T-helper 17 cell (primary cell): ENCODE measurements at places on chromosomes 7 and 10.
A peak's percentile ranks its signal among the peaks of the same experiment; 100 is the strongest.

DNA sequence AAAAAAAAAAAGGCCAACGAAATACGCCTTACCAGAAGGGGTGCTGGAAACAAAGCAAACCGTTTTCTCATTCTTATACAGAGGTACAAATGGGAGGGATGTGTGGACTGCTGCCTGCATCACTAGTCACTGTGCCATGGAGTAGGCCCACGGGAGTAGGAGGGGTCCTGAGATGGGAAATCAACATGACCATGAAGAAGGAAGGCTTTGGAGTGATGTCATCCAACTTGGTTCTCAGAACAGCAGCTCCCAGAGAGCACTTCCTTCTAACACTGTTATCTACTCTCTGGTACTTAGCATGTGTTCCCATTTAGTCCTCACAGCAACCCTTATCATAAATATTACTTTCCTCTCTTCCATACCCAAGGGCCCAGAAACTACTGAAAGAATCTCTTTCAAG, 60.0 kb upstream of the LRGUK start:
- H3K4me3 ChIP-seq = no peak overlapping the region
- H3K4me1 ChIP-seq = no peaks in the 10 kb centered on the region
- peaks cover 2% of the 10 kb centered on the region for H3K36me3 ChIP-seq
- no peak overlapping the region for H3K27ac ChIP-seq
- no peaks in the 10 kb centered on the region for H3K27me3 ChIP-seq

- H3K4me3 ChIP-seq = peak overlapping the region; percentile 33
- H3K36me3 ChIP-seq = peaks cover 5% of the 10 kb centered on the region
- no peak for DNase-seq
- H3K4me1 ChIP-seq = peaks cover 5% of the 10 kb centered on the region
- H3K27me3 ChIP-seq = peaks cover 96% of the 10 kb centered on the region
- H3K27ac ChIP-seq = no peak overlapping the region
These were observed 14.8 kb downstream of the TLX1 start for GRCh38 chr10:101145750-101146391.

DNA sequence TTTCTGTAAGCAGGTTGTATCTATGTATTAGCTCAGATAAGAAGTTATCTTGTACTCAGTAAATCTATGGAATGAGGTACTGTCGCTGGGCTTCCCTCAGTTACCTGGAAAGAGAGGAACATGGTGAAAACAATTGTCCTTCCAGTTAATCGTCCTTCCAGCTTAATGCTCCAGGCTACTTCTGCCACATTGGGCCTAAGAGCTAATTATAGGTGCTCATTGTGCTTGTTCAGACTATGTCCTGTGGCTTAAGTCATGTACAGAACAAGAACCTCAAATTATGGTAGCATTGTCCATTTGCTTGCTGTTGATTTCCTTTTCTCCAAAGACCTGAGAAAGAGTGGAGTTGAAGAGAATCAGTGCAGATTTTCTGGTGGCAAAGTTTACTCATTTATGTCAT, 86.1 kb upstream of the MBL2 start:
- H3K27me3 ChIP-seq = no peaks in the 10 kb centered on the region
- no peak overlapping the region for H3K4me3 ChIP-seq

DNA sequence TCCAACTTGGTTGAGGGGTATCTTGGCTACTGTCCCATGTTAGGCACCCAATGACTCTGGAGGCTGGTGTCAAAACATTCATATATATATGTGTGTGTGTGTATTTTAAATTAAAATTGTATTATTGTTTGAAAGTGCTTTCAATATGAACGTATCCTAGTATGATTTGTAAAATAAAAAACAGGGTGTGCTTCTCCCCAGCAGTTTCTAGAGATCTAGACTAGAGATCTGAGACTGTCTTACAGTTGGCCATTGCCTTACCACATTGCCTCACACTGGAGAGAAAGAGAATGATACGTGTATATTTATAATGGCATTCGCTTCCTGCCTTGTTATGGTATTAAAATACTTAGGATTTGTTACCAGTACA, 1.2 kb downstream of the BAG3 start:
- H3K27ac ChIP-seq = peak overlapping the region; percentile 93
- no peak for DNase-seq
- no peaks in the 10 kb centered on the region for H3K36me3 ChIP-seq
- no peaks in the 10 kb centered on the region for H3K27me3 ChIP-seq

DNA sequence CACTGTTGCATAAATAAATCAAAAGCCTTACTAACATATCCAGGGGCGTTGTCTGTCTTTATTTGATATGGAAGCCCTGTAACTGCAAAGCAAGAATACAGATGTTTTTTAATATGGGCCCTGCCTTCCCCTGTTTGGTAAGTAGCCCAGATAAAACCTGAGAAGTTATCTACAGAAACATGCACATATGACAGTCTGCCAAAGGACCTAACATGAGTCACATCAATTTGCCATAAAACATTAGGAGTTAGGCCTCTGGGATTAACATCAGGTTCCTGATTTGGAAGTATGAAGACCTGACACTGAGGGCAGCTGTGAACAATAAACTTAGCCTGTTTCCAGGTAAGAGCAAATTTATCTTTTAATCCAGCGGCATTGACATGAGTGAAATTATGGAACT, 1588.8 kb downstream of the REEP3 start:
- H3K4me3 ChIP-seq = no peak overlapping the region
- no peaks in the 10 kb centered on the region for H3K4me1 ChIP-seq
- no peaks in the 10 kb centered on the region for H3K36me3 ChIP-seq

- H3K27me3 ChIP-seq = no peaks in the 10 kb centered on the region
- H3K36me3 ChIP-seq = peaks cover 20% of the 10 kb centered on the region
- H3K27ac ChIP-seq = peak within 1 kb of the TSS; percentile 93
- peaks cover 44% of the 10 kb centered on the region for H3K4me1 ChIP-seq
- peak within 1 kb of the TSS; percentile 94 for H3K4me3 ChIP-seq
- no peak for DNase-seq
These were observed at the start of gene GIMAP6 for GRCh38 chr7:150631866-150632864. GIMAP6 (minus strand) TSS chr7:150632385; CDS start chr7:150630142, 2,243 bp downstream.
